Myometrial cell (primary cell): ENCODE measurements at places on chromosomes 5 and 9. TPM values are rescaled to one million over a fixed set of nuclear protein-coding genes. Genes with fewer than 3 reads are reported as not detected.

The AIF1L gene
- not detected in 2 replicates for total RNA-seq

The EIF4E1B gene
- total RNA-seq: not detected in 2 replicates

The PCDHGA4 gene
- total RNA-seq: 0.58 and 2.1 TPM in 2 replicates

The OR1J2 gene
- total RNA-seq: not detected in 2 replicates

The CCDC192 gene
- total RNA-seq: not detected in 2 replicates

The PCDHGC5 gene
- 0.71 and 1.2 TPM in 2 replicates for total RNA-seq

The KIF24 gene
- 2.9 and 3.2 TPM in 2 replicates for total RNA-seq

The NAIF1 gene
- 9.2 and 14.4 TPM in 2 replicates for total RNA-seq

The WHRN gene
- 0.29 and 0.35 TPM in 2 replicates for total RNA-seq

The PFN3 gene
- not detected in 2 replicates for total RNA-seq

The FAM53C gene
- total RNA-seq: 22.0 and 30.6 TPM in 2 replicates

The SLF1 gene
- 1.4 and 3.5 TPM in 2 replicates for total RNA-seq

The HMMR gene
- total RNA-seq: 33.7 and 53.2 TPM in 2 replicates
